GM23338 (cell line): ENCODE measurements at places on chromosomes 2 and 18.

DNA sequence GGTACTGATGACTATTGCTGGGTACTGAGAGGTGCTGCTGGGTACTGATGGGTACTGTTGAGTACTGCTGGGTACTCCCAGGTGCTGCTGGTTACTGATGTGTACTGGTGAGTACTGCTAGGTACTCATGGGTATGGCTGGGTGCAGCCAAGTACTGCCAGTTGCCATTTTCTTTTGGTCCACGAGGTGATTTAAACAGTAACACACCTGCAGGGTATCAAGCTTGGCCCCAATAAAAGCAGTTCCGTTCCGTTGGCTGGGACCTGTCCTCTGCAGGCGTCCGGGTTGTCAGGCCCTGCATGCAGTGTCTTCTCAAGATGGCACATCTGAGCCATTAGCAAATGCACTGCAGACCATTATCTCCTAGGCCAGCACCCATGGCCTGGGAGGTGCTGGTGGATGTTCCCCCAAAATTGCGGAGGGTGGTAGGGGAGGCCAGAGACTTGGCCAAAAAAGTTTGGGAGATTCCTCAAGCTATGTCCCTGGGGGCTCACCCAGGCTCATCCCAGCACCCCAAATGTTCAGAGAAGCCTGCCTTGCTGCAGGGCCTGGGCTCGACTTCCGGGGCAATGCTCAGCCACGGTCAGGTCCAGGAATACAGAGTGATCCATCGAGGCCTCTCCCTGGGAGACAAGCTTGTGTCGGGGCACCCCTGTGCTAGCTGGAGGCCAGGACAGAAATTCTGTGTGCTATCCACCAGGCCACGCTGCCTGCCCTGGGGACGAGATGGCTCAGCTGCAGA lies 165.2 kb downstream of the TWIST2 start:
- no peak for DNase-seq

DNA sequence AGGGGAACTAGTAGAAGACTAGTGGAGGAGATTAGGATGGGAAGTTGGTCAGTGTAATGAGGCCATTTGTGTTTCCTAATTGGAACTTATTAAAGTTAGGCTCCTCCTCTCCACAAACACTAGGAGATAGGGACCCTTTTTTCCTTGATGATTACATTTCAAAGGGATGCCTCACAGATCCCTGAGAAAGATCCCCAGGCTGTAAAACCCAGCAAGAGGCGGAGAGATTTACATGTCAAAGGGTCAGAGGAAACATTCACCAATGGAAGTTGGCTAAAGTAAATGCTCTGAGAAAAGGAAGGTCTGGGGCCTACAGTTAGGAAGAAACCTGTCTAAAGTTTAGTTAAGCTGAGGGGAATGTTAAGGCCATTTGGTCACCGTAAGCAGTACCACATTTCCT lies 1.4 kb upstream of the CCDC85A start:
- peak; percentile 87 for DNase-seq

DNA sequence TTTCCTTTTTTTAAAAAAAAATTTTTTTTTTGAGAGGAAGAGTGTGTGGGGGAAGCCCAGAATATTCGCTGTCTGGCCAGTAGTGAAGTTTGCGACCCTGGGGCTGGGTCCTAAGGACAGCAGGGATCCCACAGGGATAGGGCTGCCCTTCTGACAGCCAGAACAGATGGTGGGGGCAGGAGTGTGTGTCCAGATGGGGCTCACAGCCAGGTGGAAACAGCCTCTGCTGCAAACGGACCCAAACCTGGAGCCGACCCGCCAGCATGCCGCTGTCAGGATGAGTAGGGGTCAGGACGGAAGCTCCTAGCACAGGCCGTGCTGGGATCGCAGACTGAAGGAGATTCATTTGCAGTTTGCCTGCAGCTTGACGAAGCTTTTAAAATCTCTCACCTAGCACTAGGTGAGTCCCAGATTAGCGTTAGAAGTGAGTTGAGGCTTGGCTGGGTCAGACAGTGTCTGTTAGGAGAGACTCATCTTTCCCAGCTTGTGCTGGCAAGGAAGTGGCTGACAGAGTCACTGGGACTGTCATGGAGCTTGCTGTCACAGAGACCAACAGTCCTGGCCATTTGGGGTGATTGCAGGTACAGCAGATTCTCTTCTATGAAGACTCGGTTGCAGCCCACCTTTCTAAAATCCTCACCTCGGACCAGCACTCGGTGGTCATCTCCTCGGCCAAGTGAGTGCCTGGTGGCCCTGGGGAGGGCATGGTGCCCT lies 93.4 kb downstream of the DGKD start:
- DNase-seq: no peak

DNA sequence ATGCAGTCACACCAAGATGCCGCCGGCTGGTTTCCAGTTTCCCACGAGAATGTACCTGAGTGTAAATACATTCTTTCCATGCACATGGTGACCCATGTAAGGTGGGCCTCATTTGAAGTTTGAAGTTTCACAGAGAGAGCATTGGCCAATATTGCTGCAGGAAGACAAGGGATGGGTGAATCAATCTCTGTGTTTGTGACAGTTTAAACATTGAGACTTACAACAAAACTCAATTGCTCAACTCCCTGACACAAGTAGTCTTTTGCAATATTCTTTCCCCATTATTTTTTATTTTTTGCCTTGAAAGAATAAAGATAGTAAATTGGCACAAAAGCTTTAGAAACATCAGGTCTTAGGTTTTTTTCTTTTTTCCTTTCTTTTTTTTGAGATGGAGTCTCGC lies 5.1 kb downstream of the SERPINB2 start:
- no peak for DNase-seq

- DNase-seq: peak; percentile 59
Observed at GRCh38 chr2:121804340-121804739, 48.9 kb downstream of the TSN start.
